ENCODE measurements at places on chromosomes 5 and 9. TPM values are rescaled to one million over a fixed set of nuclear protein-coding genes. Genes with fewer than 3 reads are reported as not detected.

The PCDHGB2 gene
- 1.4 TPM for total RNA-seq

- H3K4me3 ChIP-seq: no peak overlapping the region
- no peak for DNase-seq
- peaks cover 10% of the 10 kb centered on the region for H3K27me3 ChIP-seq
- no peaks in the 10 kb centered on the region for H3K36me3 ChIP-seq
- no peaks in the 10 kb centered on the region for H3K4me1 ChIP-seq
These were observed 436.7 kb downstream of the ZSWIM6 start for GRCh38 chr5:61768692-61769281.

The FOXD4L6 gene
- 0.18 TPM for total RNA-seq

- H3K27ac ChIP-seq: peak overlapping the region; percentile 53
- peaks cover 30% of the 10 kb centered on the region for H3K4me1 ChIP-seq
- no peak overlapping the region for H3K4me3 ChIP-seq
- H3K27me3 ChIP-seq: no peaks in the 10 kb centered on the region
- no peaks in the 10 kb centered on the region for H3K36me3 ChIP-seq
These were observed 182.8 kb upstream of the TARS1 start for GRCh38 chr5:33257807-33258429.

The KIAA1958 gene
- total RNA-seq: 10.4 TPM

GRCh38 chr9:4356306-4356705 is 56.4 kb upstream of the GLIS3 start:
- DNase-seq: no peak
- no peaks in the 10 kb centered on the region for H3K27me3 ChIP-seq
- no peak overlapping the region for H3K27ac ChIP-seq
- no peak overlapping the region for H3K4me3 ChIP-seq
- no peaks in the 10 kb centered on the region for H3K4me1 ChIP-seq

DNA sequence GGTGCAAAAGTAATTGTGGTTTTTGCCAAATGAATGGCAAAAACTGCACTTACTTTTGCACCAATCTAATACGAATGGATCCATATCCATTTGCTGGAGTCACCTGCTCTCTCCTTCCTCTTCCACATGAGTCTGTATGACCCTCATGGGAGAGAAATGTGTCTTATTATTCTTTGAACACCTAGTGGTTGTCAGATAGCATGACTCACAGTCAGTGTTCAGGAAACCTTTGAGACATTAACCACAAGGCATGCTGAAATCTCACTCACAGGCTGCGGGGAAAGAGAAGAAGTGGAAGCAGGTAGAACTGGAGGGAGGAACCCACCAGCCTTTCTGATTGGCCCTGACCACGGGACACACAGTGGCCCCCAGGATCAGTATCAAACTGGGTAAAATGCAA is 222.8 kb upstream of the KLF4 start:
- H3K4me3 ChIP-seq: no peak overlapping the region

The KLHL3 gene
- total RNA-seq: 11.8 TPM

DNA sequence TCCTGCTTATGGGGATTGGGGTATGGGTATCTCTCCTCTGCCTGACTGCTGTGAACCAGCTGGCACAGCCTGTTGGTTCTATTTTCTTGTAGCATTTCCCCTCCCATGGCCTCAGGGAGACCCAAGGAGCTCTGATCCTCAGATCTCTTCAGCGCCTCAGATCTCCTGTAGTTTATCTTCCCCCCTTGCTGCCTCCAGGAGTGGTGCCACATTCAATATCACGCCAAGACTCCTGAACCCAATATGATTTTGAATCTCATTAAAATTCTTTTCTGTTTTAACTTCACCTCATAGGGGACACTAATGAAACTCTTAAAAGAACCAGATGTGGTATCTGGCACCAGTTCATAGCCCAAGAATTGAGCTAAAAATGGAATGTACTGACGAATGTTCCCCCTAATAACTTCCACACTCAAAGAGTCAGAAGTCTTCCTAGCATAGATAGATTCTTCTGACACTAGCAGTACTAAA is 59.6 kb upstream of the LIFR start:
- no peaks in the 10 kb centered on the region for H3K27me3 ChIP-seq
- DNase-seq: peak; percentile 68
- no peaks in the 10 kb centered on the region for H3K4me1 ChIP-seq
- no peak overlapping the region for H3K4me3 ChIP-seq
- H3K27ac ChIP-seq: no peak overlapping the region
- H3K36me3 ChIP-seq: no peaks in the 10 kb centered on the region
